ENCODE measurements at places on chromosomes 6 and 20. TPM values are rescaled to one million over a fixed set of nuclear protein-coding genes. Genes with fewer than 3 reads are reported as not detected.

MAP3K4 gene
- total RNA-seq, result 20.4 TPM

E2F3 gene
- 9.0 TPM for total RNA-seq

RAMACL gene
- 8.0 TPM for total RNA-seq

BIRC7 gene
- total RNA-seq, result 68.2 TPM

LY6G5C gene
- total RNA-seq, result not detected

HLA-C gene
- total RNA-seq, result 45.5 TPM

TLDC2 gene
- total RNA-seq, result 0.14 TPM

RFX6 gene
- not detected for total RNA-seq

SLC24A3 gene
- total RNA-seq, result not detected

TUBB1 gene
- not detected for total RNA-seq

TFAP2C gene
- 0.27 TPM for total RNA-seq

SLC17A3 gene
- total RNA-seq, result not detected

TPMT gene
- 13.4 TPM for total RNA-seq

TIAM2 gene
- total RNA-seq, result 8.4 TPM

PPP1R16B gene
- 0.06 TPM for total RNA-seq

MCHR2 gene
- total RNA-seq, result not detected

FAM184A gene
- total RNA-seq, result 0.07 TPM

ADISSP gene
- total RNA-seq, result 107 TPM

LGSN gene
- total RNA-seq, result not detected

AKIRIN2 gene
- 11.5 TPM for total RNA-seq

ATF6B gene
- total RNA-seq, result 23.1 TPM

ENPP5 gene
- total RNA-seq, result not detected

OOEP gene
- total RNA-seq, result not detected

HSPA12B gene
- total RNA-seq, result not detected

DTD1 gene
- 135 TPM for total RNA-seq

FHL5 gene
- not detected for total RNA-seq

SFTA2 gene
- total RNA-seq, result not detected

EGFL8 gene
- 12.9 TPM for total RNA-seq

COL11A2 gene
- total RNA-seq, result 10.4 TPM

KIF6 gene
- total RNA-seq, result 0.62 TPM

NKAIN4 gene
- total RNA-seq, result 6.8 TPM

BFSP1 gene
- total RNA-seq, result 0.98 TPM

SGK2 gene
- total RNA-seq, result not detected

CAP2 gene
- 5.3 TPM for total RNA-seq

GGTLC1 gene
- not detected for total RNA-seq

RRAGD gene
- total RNA-seq, result 18.4 TPM

ZNF165 gene
- 2.7 TPM for total RNA-seq

SPAG4 gene
- total RNA-seq, result 12.7 TPM

VSTM2L gene
- total RNA-seq, result 27.7 TPM

ACTL10 gene
- total RNA-seq, result not detected

DHX35 gene
- 19.8 TPM for total RNA-seq

FOXC1 gene
- 10.2 TPM for total RNA-seq

METTL24 gene
- 1.8 TPM for total RNA-seq

NFATC2 gene
- total RNA-seq, result 0.12 TPM

EYA2 gene
- not detected for total RNA-seq

REM1 gene
- not detected for total RNA-seq

FAM120B gene
- 9.4 TPM for total RNA-seq

NKAPL gene
- not detected for total RNA-seq

DIDO1 gene
- total RNA-seq, result 36.5 TPM

KCNK16 gene
- total RNA-seq, result not detected

STMND1 gene
- not detected for total RNA-seq

DNAAF9 gene
- total RNA-seq, result 7.8 TPM

LINC00237 gene
- total RNA-seq, result not detected
